ENCODE measurements at places on chromosomes 2 and 18.

DNA sequence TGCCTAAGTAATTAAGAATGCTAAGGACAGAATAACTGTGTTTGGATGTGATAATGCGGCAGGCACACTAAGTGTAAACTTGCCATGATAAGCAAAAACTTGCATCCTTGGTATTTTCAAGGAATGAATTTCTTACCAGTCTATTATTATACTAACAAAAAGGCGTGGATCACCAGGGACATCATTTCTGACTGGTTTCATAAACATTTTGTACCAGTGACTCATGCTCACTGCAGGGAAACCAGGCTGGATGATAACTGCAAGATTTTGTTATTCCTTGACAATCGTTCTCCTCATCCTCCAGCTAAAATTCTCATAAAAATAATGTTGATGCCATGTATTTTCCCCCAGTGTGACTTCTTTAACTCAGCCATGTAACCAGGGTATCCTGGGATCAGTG, 289.5 kb downstream of the CDCA7 start:
- DNase-seq, result peak; percentile 83

DNA sequence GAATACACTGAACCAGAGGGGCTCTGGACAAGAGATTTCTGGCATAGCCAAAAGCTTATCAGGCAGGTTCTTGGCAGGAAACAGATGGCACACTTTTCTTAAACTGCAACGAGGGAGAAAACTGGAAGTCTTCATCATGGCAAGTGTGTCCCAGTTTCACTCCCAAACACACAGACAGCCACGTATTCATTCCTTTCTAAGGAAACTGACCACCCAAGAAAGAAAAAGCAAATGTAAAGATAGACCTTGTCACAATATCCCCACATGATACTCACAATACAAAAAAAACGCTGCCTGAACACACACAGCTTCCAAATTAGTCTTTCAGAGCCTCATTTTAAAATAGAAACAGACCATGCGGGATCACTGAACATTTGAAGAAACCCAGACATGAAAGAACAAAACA, 40.6 kb upstream of the RTTN start:
- no peak for DNase-seq

GRCh38 chr18:22778996-22779395, 154.1 kb upstream of the RBBP8 start:
- no peak for DNase-seq

DNA sequence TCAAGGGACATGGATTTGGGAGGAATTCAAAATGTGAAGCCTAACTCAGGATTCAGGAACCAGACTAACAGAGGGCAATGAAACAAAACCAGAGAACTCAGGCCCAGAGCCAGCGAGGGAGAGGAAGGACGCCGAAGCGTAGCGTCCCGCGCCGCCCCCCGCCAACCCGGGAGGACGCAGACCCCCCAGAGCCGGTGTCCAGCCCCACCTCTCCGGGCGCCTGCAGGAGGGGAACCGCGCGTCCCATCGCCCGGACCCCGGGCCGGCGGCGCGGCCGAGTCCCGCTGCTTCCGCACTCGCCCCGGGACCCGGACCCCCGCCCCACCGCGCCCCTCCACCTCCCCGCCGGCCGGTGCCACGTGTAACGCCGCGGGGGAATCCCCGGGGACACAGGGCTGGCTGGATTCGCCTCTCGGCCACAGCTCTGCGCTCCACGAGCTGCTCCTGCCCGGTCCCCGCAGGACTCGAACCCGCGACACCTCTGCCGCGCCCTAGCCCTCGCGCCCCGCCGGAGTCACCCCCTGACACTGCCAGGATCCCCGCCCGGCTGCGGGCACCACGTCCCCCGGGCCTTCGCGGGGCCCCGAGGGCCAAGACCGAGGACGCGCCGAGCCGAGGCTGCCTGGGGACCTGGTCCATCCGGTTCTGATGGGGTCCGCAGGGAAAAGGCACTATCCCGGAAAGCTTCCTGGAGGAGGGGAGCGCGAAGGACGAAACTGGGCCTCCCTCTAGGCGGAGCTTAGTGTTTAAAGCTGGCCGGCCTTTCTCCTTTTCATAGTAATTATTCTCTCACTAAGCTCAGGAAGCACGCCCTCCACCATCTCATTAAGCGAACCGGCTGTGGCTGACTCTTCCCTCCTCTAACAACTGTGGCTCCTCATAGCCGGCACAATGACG, 40.4 kb upstream of the FAM124B start:
- peak; percentile 50 for DNase-seq

DNA sequence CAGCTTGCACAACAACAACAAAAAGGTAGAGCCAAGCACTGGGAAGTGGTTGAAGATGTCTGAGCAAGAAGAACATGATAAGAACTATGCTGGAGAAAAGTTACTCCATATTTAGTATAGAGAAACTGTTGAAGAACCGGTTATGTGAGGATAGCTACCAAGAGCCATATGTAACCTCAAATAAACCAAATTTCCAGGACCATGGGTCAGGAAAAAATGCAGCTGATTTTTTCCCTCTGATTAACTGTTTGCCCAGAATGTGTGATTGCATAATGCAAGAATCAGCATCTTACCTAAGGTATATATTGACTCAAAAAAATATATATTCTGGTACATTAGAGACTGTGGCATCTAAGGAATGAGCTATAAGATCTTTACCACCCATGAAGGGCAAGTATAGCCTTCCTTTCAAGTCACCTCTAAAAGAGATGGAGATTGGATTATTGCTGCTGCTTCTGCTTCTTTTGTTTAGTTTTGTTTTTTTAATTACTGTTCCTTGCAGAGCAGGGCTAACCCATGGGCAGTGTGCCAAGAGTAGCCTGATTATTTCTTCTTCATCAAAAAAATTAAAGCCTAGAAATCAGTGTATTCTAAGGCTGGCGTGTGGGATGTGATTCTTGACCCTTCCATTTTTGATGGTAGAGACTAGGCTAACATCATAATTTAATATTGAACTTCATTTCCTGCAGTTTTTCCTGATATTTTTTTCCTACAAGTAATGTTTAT, 76.9 kb upstream of the MAP3K20 start:
- DNase-seq, result no peak

GRCh38 chr2:149538138-149538833, 49.3 kb downstream of the MMADHC start:
- no peak for DNase-seq

DNA sequence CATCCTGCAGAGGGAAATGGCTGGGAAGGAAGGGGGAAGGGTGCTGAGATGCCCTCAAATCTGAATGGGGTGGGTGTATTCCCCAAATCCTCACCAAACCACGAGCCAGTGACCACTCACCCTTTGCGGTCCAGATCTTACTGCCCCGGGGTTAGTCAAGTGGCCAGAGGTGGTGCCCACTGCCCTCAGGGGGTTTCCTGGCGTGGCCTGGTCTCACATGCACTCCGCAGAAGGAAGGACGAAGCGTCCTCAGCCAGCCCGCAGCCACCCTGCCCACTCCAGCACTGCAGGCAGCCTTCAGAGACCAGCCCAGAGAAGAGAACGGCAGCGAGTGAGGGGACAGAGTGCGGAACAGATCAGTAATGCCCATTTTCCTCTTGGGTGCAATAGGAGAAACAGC, 50.4 kb downstream of the IL1RL2 start:
- no peak for DNase-seq

DNA sequence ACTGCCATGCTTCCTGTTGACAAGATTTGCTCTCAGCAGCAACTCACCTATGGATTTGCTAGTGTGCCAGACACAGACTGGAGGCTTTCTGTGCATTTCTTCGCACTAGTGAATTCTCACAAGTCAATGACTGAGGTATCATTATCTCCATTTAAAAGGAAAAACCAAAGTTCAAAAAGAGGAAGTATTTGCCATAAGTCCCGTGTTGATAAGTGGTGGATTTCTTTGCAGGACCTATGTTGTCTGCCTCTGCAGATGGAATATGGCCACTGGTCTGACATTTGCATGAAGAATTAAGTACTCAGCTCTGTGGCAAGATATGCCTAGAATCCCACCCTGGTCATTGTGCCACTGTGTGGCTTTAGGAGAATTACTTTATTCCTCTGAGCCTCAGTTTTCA, 299.6 kb downstream of the PAX3 start:
- DNase-seq, result no peak

DNA sequence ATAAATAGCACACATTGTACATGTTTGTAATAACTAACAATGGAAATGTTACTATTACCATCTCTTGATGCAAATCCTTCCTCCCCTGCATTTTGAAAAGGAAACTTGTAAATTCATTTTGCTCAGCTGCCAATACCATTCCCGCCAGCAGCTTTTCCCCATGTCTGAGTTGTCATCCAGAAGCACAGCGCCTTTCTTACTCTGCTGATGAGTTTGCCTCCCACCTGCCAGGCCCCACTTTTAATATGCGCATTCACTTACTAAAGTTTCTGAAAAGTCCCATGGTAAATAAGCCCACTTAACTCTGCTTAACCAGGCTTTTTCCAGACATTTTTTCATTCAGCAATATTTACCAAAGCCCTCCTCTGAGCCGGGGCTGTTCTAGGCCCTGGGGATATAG, 3.9 kb downstream of the CHST10 start:
- DNase-seq, result no peak

- DNase-seq, result peak; percentile 85
Measured at GRCh38 chr2:95389245-95390119, 13.0 kb upstream of the FAHD2A start.

DNA sequence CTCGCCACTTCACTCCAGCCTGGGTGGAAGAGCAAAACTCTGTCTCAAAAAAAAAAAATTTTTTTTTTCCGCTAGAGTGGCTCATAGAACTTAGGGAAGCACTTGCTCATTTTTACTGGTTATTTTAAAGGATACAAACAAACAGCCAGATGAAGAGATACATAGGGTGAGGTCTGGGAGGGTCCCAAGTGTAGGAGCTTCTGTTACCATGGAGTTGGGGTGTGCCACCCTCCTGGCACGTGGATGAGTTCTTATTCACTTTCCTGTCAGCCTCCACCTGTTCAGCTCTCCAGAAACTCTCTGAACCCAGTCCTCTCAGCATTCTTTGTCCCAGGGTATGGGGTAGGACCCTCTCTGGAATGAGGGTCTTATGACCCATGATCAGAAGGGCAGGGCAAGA, 4.9 kb upstream of the MAT2A start:
- DNase-seq, result no peak

DNA sequence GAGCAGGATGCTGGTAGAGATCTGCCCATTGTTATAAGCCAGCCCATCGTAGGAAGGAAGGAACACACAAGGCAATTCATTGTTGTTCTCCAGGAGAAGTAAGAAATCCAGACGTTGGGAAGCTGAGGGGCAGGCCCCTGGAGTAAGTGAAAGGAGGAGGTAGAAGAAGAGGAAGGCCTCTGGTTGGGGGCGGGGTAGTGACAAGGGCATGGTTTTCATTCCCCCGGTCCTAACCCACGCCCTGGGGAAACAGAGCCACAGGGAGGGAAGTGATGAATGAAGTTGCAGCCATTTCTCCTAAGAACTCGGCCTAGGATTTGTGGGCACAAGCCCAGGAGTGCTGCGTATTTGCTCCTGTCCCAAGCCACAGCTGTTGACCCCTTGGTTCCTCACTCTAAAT, 18.0 kb downstream of the LBH start:
- DNase-seq, result no peak

DNA sequence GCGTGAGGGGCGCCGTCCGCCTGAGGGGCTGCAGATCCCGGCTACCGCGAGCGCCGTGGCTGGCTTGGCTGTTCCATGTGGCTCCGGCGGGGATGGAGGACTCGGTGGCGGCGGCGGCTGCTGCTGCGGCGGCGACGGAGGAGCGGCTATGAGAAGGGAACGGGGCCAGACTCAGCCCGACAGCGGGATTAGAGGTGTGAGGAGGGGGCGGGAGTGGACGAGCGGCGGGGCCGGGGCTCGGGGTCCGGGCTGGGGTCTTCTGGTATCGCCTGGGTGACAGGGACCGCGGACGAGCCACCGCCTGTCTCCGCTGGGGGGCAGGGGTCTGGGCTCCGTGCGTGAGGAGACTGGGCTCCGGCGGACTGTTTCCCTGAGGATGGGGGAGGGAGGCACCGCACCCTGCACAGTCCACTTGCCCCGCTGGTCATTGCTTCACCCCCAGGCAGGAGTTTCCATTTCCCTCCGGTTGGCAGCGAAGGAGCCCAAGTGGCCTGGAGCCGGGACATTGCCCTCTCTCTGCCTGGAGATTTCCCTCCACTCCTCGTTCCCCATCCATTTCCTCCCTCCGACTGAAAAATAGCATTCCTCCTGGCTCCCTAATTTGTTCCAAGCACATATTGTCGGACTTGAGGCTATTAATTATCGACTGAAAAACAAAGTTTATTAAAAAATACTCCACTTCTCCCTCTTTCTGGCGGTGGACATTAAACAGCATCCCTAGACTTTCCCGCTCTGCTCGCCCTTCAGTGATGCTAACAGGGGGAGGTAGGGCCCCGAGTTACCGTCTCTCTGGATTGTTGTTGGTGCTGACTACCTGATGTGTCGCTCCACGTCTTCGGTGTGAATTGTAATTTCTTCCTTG, 577 bp downstream of the EHBP1 start:
- peak; percentile 84 for DNase-seq

GRCh38 chr2:164456619-164457018, 164.7 kb downstream of the GRB14 start:
- no peak for DNase-seq

All from adipocyte (in vitro differentiated cells).